ENCODE measurements at places on chromosomes 11 and 22.

GRCh38 chr11:122081073-122081472 is 34.9 kb downstream of the BLID start:
- DNase-seq = no peak

DNA sequence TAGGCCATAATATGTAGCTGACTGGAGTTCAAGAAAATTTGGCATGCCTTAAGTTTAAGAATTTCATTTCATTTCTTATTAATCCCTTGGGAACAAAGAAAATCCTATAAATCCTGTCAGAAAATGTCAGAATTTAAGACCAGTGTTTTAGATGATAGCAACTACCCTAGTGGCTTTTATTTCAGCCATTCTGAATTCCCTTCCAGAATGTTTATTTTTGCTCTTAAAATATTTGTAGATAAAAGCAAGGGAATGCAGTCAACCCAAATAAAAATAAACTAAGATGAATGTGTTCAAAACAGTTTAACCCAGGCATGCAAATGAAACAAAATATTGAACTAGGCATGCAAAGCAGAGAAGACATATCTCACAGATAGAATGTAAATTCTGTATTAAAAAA is 356.9 kb upstream of the LRRC4C start:
- no peak for DNase-seq

- no peak for DNase-seq
Observed at GRCh38 chr11:74646215-74646614, 53.8 kb downstream of the POLD3 start.

GRCh38 chr11:104823657-104824056 is 74.6 kb downstream of the CASP12 start:
- no peak for DNase-seq

GRCh38 chr11:24478718-24479117 is 18.1 kb upstream of the LUZP2 start:
- no peak for DNase-seq
